ENCODE measurements at places on chromosomes 6 and 20. TPM values are rescaled to one million over a fixed set of nuclear protein-coding genes. Genes with fewer than 3 reads are reported as not detected.

The RNF182 gene
- 8.1 TPM for total RNA-seq

The FRMD1 gene
- not detected for total RNA-seq

The SLA2 gene
- total RNA-seq = not detected

The PRR18 gene
- total RNA-seq = 0.55 TPM
